ENCODE measurements at places on chromosomes 1 and 21.

- no peak for DNase-seq
These were observed 3.4 kb downstream of the TAL1 start for GRCh38 chr1:47228644-47229030.

- DNase-seq = no peak
These were observed 15.2 kb downstream of the KIRREL1 start for GRCh38 chr1:158008630-158009029.

DNA sequence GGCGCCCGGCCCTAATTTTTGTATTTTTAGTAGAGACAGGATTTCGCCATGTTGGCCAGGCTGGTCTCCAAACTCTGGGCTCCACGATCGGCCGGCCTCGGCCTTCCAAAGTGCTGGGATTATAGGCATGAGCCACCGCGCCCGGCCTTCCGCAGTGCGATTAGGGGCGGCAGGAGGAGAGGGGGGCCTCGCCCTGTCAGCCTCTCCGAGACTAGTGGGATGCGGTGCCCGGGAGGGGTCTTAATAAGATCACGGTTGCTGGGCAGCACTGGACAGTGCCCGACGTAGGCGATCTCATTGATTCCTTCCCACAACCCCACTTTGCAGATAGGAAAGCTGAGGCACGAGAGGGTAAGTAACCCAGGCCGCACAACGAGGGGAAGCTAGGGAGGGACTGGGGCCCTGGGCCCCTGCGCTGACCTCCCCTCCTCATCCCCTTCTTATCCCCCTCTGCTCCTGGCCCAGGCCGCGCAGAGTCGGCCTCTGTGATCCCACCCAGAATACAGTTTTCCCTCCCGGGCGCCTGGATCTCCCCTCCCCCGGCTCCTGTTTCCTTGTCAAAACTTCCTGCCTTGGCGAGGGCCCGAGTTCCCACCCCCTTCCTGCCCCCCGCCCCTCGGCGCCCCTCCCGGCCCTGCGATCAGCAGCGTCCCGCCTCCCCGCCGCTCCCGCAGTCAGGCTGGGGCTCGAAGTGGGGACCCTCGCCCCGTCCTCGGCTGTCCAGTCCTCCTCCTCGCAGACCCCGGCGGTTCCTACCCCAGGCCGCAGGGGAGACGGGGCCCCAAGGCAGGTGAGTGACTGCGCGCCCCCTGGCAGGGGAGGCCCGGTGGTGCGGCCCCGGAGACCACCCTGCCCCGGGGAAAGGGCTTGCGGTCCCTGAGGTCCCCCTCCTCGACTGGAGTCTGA is at the start of gene PEAR1:
PEAR1 (plus strand) TSS at position 671 of the 906 bp plus-strand sequence. CDS start 10,209 bp downstream, outside the sequence.
- DNase-seq = no peak

DNA sequence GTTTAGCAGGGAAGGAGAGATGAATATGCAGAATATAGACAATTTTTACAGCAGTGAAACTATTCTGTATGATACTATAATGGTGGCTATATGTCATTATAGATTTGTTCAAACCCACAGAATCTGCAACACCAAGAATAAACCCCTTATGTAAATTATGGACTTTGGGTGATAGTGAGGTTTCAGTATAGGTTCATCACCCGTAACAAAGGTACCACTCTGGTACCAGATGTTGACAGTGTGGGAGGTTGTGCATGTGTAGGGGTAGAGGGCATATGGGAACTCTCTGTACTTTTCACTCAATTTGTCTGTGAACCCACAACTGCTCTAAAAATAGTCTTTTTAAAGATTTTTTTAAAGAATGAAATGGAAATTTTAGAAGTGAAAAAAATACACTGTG is 29.9 kb upstream of the PRDX6 start:
- no peak for DNase-seq

DNA sequence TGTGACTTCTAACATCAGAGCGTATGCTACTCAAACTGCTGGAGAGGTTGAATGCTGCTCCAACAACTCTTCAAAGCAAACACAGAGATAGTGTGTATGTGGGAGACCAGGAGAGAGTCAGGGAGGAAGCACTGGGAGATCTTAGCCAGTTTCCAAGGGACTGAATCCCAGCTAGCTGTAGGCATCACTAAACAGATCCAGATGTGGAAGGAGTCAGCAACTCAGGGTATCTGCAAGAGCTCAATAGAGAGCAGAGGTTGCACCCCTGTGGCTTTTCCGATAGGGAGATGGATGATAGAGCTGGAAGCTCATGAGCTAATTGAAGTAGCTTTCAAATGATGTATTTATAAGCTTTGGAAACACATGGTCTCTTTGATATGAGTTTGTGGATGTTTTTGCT is 168.9 kb upstream of the HOOK1 start:
- no peak for DNase-seq
